ENCODE measurements at places on chromosomes 16 and 17. TPM values are rescaled to one million over a fixed set of nuclear protein-coding genes. Genes with fewer than 3 reads are reported as not detected.

DNA sequence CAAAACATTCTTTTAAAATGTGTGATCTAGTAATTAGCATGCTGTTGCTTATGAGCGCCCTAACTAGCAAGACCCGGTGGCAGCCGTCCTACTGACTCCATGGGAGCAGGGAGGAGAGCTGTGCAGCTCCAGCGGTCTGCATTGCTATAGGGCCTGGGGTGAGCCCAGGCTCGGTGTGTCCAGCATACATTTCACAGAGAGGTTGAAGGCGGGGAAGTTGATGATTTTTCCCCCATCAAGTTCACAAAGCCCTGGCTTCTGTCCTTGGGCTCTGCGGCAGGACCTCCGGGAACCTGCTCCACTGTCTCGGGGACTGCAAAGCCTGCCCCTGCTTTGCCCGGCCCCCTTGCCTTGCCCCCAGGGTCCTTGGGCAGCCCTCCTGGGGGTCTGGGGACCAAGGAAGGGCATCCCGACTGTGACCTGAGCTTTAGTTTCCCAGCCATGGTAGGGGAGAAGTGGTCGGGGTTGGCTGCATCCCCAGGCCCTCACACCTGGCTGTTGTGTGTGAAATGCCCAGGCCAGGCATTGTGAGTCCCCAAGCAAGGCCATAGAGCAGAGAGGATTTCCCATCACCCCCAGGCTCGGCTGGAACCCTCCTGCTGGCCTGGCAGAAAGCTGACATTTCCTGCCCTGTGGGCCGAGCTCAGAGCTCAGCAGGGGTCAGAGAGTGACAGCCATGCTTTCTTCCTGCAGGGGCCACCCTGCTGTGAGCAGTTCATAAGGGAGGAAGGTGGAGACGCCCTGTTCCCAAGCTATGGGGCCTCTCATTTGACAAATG lies 24.8 kb downstream of the KCNJ12 start:
- peak; percentile 48 for DNase-seq

- no peak for DNase-seq
Observed at GRCh38 chr17:45883063-45883462, 11.3 kb upstream of the MAPT start.

DNA sequence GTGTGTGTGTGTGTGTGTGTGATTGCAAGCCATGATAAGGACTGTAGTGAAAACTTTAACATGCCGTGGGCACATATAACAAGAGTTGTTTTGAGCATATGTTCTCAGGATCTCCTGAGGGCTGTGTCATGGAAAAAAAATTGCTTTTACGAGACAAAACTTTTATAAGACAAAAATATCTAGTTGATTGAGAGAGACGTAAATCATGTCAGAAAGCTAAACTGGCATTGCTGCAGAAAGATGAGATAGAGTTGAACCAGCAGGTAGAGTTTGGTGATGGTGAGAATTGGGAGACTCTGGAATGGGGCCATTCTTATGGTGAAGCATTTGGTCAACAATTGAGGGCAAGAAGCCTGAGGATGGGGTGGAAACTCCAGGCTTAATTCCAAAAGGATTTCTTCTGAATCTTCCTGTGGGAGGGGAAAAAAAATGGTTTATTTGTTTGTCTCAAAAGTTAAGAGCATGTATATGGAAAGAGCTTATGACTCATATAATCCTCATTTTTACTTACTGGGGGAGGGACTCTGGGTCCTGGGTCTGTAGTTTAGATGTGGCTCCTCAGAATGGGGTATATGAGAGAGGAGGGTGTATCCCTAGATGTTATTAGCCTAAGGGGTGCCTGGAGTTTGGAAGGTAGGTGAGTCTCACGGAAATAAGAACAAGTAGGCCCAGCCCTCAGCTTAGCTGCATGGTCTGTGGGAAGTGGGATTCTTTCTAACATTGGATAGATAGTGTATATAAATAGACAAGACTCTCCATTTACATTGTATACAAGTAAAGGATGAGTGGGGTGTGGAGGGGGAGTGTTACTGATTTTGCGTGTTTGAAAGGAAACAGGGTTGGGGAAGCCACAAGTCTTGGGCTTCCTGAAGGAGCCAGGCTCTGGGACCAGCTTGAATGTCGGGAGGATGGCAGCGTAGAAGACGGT lies 7.1 kb downstream of the MINK1 start:
- no peak for DNase-seq

GRCh38 chr17:80511222-80512180 lies 33.1 kb upstream of the RPTOR start:
- no peak for DNase-seq

DNA sequence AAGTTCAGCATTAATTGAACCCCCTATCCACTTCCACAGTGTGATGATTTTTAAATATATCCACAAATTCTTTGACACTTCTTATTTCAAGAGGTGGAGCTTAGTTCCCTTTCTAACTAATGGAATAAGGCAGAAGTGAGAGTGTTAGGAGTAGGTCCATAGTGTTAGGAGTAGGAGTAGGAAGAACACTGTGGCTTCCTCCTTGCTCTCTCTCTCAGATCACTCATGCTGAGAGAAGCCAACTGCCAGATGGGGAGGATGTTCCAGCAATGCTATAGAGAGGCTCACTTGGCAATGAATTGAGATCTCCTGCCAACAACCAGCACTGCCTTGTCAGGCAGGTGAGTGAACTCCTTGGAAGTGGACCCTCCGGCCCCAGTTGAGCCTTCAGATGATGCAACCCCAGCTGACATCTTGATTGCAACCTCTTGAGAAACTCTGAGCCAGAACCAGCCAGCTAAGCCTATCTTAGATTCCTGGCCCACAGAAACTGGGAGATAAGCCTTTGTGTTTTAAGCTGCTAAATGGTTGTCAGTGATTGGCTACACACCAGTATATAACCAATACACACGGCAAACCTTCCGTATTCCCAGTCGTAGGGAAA lies 44.3 kb downstream of the SPECC1 start:
- no peak for DNase-seq

DNA sequence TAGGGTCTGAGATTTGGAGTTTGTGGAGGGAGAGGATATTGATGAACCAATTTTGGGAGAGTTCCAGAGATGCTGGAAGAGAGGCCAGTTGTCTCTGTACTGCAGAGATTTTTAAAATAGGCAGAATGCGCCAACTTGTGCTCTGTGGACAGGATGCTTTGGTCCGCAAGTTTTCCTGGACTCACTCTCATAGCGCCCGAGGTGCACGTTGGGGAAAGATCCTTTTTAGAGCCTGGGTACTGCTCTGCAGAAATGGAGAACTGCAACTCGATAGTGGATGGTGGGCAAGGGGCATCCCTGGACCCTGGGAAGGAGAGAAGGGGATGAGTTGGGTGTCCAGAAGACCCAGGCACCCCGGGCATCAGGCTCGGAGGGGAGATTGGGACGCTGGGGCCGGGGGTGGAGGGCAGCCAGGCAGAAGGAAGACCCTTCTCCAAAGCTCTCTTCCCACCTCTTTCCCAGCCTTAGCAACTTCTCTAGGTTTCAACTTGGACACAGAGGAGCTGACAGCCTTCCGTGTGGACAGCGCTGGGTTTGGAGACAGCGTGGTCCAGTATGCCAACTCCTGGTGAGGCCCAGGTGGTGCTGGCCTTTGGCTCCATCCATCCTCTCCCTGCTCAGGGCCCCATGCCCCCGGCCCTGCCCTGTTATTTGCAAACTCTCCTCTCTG lies 590 bp downstream of the ITGAX start:
- no peak for DNase-seq

DNA sequence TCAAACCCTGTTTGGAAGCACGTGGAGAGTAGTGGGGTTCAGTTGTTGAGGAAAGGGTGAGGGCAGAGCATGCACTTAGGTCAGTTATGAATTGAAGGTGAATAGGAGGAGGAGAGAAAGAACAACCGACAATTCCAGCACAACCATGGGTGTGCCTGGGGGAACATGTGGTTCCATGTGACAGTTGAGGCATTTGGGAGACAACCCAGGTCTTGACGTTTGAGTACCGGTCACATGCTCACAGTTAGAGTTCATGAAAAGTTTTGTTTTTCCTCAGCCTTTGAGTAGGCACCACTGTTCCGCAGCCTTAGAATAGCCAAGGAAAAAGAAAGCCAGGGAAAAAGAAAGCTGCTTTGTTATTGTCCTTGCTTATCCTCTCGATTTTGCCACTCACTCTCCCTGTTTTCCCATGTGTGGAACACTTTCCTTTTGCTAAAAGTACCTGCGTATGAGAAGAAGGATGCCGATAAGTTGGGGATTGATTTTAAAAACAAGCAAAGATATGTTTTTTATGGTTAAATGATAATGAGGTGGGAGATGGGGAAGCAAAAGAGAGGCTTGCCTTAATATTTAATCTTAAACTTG lies 25.6 kb upstream of the ABCC11 start:
- DNase-seq = no peak

DNA sequence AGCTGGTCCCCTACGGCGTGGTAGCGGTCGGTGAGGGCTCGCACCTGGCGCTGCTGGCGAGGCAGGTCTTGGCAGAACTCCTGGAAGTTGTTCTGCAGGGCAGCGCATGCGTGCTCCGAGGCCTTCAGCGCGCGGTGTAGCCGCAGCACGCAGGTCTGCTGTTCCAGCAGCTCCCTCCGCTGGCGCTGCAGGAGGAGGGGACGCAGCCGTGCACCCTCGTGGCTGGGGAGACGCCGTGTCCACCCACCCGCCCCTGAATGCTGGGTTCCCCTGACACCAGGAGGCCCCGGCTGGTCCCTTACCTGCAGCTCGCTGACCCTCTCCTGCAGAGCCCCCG lies 12.2 kb downstream of the EVPL start:
- DNase-seq = peak; percentile 53

DNA sequence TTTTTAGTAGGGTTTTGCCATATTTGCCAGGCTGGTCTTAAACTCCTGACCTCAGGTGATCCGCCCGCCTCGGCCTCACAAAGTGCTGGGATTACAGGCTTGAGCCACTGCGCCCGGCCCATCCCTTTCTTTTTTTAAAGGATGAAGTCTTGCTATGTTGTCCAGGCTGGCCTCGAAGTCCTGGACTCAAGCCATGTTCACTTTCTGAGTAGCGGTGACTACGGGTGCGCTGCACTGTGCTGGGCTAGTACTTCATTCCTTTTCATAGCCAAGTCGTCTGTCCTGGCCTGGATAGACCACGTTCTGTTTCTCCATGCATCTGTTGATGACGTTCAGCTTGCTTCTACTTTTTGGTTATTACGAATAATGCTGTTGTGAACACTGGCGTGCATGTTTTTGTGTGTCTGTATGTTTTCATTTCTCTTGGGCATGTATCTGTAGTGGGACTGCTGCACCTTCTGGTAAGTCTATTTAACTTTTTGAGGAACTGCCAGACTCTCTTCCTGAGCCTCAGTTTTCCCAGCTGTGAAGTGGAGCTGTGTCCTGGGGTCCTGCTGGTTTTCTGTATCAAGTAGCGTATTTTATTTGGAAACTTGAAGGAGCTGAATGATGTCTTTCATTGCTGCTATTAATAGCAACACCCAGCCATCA lies 40.0 kb upstream of the GSE1 start:
- DNase-seq = no peak

DNA sequence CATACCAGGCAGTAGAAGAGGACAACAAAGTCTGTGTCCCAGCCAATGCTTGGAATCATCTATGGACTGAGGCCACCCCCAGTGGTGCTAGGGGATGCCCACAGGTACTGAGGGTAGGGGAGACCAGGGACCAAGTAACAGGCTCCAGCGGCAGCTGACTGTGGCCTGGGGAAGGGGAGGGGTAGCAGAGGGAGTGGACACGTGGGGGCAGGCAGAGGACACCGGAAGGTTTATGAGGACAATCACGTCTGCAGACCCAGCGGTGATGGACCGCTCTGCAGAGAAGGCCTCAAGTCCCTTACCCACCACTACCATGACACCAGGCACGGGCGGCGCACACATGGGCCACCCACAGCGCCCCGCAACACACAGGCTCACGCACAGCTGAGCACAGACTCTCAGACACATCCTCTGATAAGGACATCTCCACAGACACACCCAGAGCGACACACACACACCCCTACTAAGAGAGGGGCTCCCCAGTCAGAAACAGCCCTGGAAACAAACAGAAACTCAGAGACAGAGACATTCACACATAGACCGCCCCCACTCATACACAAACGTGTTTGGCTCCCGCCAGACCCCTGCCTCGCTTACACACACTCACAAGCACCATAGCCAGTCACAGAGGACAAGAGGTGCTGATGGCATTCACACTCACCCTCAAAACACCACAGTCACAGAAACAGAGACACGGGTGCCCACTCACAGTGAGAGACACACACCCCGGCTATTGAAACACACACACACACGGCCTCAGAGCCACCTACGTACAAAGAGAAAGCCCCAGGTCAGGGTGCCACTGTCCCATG lies 35.8 kb downstream of the SRCIN1 start:
- no peak for DNase-seq

DNA sequence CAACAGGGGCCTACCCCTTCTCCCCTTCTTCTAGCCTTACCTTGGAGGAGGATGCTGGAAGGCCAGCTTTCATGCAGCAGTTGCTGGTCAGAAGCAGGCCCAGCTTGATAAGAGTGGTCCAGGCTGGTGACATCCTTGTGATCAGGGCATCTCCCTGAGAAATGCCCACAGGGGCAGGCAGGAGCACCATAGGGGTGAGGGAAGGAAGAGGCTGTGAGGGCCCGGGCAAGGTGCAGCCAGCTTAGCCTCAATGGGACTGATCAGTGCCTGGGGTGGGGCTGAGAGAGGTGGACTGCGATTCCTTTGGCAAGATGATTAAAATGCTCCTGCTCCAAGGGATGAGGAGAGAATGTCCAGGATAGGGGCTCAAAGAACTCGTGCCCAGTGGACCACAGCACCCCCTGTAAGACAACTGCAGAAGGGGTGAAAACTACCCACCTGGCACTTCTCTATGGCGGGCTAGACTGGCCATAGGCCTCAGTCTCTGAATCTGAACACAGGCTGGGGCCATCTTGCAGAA lies 9.5 kb upstream of the GALK1 start:
- peak; percentile 9 for DNase-seq

DNA sequence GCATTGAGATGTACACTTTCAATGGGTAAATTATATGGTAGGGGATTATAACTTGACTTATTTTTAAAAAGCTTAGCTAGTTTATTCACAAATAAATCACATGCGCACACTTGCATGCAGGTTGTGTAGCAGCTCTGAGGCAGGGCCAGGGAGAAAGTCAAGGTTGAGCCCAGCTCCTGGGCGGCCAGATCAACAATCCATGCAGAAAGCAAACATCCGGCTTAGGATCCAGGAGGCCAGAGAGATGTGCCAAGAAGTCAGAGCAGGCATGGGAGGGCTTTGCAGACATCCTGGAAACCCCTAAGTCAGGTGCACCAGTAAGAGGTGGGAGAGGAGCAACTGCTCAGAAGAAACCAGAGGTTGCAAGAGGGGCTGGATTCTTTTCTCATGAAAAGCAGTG lies 186.5 kb downstream of the AXIN2 start:
- DNase-seq = no peak

GRCh38 chr17:78805301-78805700 lies 23.2 kb upstream of the CYTH1 start:
- DNase-seq = no peak

- DNase-seq = no peak
Observed at GRCh38 chr17:33525186-33525585, 232.1 kb upstream of the ASIC2 start.

- DNase-seq = no peak
Observed at GRCh38 chr17:17104494-17104893, 62.2 kb downstream of the MPRIP start.

GRCh38 chr17:1907909-1908698 lies 78.3 kb downstream of the RPA1 start:
- peak; percentile 45 for DNase-seq

The DPEP3 gene
- not detected for total RNA-seq

The PLCG2 gene
- 1.8 TPM for total RNA-seq

The CACNG1 gene
- total RNA-seq = not detected

The RSKR gene
- 11.4 TPM for total RNA-seq

The ALDOA gene
- 887 TPM for total RNA-seq

The SOX15 gene
- total RNA-seq = not detected

The PARD6A gene
- total RNA-seq = 0.71 TPM

The OR1F1 gene
- not detected for total RNA-seq

The SBK1 gene
- total RNA-seq = 0.68 TPM

The MFSD6L gene
- not detected for total RNA-seq

The DNAH9 gene
- 16.7 TPM for total RNA-seq

The SMPD3 gene
- total RNA-seq = 0.17 TPM

Measured in Daoy (cell line).